ENCODE measurements at places on chromosomes 13 and 19.

GRCh38 chr13:112510002-112510780 lies 77.8 kb downstream of the TUBGCP3 start:
- DNase-seq, result no peak

DNA sequence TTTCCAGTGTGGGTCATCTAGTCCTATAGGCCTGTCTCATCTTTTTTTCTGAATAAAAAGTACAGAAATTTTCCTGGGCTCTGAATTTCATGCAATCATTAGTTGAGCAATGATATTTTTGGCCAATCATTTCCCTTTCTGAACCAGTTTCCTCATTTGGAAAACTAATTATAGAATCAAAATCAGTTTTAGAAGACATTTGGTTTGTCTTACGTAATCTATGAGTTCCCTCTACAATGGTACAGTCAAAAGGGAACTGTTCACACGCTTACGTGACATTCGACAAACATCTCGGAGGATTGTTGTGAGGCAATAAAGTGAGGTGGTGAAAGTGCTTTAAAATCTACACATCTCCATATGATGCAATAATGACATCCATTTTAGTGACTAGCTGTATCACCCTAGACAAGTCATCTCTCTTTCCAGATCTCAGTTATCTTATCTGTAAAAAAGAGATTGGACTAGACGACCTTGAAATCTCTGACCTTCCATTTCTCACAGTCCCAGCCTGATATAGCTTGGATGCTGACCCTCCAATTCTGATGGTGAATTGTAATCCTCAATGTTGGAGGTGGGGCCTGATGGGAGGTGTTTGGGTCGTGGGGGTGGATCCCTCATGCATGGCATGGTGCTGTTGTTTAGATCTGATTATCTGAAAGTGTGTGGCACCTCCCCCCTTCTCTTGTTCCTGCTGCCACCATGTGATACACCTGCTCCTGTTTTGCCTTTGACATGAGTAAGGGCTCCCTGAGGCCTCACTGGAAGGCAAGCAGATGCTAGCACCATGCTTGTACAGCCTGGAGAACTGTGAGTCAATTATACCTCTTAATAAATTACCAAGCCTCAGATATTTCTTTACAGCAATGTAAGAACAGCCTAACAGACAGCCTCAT lies 26.7 kb downstream of the FLT1 start:
- DNase-seq, result no peak

GRCh38 chr13:110014719-110015118 lies 228.3 kb upstream of the IRS2 start:
- DNase-seq, result no peak

GRCh38 chr19:7595466-7596133 lies at the start of gene CAMSAP3:
CAMSAP3 (plus strand) TSS chr19:7595863; CDS start chr19:7596003, 140 bp downstream.
- peak; percentile 44 for DNase-seq

DNA sequence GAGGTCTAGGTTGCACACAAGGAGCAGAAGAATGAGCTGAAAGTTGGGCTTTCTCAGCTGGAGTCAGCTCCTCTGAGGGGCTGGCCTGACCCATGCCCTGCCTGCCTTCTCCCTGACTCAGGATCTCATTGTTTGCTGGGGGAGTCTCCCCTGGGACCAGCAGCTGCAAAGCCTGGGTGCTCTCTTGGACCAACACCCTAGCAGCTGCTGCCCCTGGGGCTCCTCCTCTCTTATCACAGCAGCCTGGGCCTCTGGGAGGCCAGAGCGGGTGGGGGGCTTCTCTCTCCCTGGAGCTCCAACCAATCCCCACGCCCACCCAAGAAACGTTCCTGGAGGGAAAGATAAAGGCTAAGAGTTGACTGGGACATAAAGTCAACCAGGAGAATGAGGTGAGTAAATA lies 1.6 kb upstream of the FCGBP start:
- DNase-seq, result no peak

DNA sequence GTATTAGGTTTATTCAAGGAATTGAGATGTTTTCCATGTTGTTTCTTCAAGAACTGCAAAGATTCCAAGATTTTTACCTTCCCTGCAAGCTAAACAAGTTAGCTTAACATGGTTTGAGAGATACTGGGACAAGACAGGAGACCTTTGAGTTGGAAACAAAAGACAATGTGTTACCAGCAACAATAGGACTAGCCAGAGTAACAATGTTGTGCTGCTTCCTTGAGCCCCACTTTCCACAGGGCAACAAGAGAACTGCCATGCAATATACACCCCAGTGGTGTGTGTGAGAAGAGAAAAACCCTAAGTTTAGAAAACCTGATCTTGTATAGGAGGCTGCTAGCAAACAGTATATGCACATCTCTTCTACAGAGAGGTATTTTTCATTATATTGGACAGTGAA lies 264.6 kb downstream of the PCDH20 start:
- DNase-seq, result no peak

- no peak for DNase-seq
Observed at GRCh38 chr19:13926715-13927114, 11.5 kb downstream of the PODNL1 start.

Measured in activated CD4-positive, alpha-beta T cell treated with anti-CD3 and anti-CD28 coated beads, Interleukin-2, amount 50 U/mL, for 48 hours (primary cell).